Cerebellar nuclear complex (tissue), 1 donor: ENCODE measurements at places on chromosomes 5 and 9.

DNA sequence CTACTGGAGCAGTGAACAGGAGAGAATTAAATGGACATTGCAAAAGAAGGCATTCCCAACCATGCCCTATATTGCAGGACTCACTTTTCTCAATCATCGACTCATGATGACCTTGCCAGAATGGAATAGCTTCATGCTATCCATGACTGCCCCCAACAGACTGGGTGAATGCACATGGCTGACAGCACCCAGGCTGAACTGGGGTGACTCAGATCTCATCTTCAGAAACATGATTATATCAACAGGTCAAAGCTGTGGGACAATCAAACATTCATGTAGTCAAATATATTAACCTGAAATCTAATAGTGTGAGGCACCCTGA, 34.7 kb upstream of the MIER3 start:
- DNase-seq: no peak

- DNase-seq: peak; percentile 82
These were observed 22.8 kb downstream of the PTCH1 start for GRCh38 chr9:95494022-95494415.

DNA sequence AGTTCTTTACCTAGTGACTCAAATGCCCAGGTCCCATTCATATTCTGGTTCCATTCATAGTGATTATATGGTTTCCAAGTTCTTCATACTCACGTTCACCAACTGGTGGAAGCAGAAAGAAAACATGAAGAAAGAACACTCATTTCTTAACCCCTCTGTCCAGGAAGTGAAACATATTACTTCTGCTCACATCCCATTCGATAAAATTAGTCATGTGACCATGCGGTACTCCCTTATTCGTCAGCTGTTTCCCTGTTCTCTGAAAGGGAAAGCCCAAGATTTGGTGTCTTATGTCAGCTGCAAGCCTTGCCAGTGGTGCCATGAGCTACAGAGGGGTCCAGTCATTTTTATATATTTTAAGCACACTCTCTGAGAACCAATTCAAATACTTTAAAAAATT, 387.0 kb upstream of the DMAC1 start:
- DNase-seq: no peak

- DNase-seq: no peak
These were observed 74.1 kb downstream of the SLCO4C1 start for GRCh38 chr5:102221949-102222348.

DNA sequence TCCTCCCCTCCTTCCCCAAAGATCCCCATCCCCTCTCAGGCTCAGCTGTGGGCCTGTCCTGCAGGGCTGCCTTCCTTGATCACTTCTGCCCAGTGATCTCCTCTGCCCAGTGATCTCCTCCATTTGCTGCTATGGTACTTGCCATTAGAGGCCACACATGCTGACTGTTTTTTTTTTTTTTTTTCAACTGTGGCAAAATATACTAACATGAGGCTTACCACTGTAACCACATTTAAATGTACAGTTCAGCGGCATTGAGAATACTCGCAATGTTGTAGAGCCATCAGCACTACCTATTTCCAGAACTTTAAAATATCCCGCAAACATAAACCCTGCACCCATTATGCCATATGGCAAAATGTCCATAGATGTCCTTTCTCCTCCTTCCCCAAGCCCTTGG, 61.7 kb upstream of the EPB41L4B start:
- DNase-seq: no peak
